Amygdala (tissue), 56 donors: ENCODE measurements at places on chromosomes 3 and 15.

- no peak for DNase-seq
Observed at GRCh38 chr15:70031261-70031660, 66.5 kb downstream of the TLE3 start.

GRCh38 chr3:60514866-60515265 is 736.4 kb downstream of the FHIT start:
- no peak for DNase-seq

GRCh38 chr3:94928921-94929320 is 866.1 kb downstream of the NSUN3 start:
- no peak for DNase-seq

DNA sequence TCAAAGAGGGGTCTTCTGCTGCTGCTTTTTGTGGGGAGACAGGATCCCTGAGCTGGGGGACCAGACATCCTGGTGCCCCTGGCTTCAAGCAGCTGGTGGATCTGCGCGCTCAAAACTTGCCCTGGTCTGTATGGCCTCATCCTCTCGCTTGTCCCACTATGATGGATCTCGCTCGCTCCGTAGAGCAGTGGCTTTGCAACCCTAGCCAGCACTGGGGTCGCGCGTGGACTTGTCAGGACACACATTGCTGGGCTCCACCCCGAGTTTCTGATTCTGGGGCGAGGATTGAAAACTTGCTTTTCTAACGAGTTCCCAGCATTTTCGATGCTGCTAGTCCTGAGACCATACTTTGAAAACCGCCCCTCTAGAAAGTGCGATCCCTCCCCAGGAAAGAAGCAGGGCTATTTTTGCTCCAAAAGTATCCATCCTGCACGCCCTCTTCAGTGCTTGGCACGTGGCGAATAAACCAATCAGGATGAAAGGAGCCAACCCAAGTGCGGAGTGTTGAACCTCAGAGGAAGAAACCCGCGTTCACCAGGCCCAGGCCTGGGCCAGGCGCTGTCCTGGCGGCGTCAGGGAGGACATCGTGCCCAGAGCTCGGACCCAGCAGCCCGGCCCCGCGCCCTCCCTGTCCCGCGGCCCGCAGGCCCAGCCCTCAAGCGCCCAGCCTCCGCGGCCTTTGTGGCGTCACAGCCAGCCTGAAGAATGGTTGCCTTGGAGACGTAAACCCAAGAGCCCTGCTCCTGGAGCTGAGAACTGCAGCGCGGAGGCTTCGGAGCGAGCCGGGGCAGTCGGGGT is at the start of gene CFAP100:
Gene CFAP100 (plus strand): TSS at position 731 of the 798 bp plus-strand sequence. CDS start 1,092 bp downstream, outside the sequence.
- no peak for DNase-seq

GRCh38 chr3:58366699-58367098 is 34.0 kb downstream of the PXK start:
- DNase-seq: no peak

- no peak for DNase-seq
Observed at GRCh38 chr3:122025296-122025695, 3.2 kb upstream of the ILDR1 start.

DNA sequence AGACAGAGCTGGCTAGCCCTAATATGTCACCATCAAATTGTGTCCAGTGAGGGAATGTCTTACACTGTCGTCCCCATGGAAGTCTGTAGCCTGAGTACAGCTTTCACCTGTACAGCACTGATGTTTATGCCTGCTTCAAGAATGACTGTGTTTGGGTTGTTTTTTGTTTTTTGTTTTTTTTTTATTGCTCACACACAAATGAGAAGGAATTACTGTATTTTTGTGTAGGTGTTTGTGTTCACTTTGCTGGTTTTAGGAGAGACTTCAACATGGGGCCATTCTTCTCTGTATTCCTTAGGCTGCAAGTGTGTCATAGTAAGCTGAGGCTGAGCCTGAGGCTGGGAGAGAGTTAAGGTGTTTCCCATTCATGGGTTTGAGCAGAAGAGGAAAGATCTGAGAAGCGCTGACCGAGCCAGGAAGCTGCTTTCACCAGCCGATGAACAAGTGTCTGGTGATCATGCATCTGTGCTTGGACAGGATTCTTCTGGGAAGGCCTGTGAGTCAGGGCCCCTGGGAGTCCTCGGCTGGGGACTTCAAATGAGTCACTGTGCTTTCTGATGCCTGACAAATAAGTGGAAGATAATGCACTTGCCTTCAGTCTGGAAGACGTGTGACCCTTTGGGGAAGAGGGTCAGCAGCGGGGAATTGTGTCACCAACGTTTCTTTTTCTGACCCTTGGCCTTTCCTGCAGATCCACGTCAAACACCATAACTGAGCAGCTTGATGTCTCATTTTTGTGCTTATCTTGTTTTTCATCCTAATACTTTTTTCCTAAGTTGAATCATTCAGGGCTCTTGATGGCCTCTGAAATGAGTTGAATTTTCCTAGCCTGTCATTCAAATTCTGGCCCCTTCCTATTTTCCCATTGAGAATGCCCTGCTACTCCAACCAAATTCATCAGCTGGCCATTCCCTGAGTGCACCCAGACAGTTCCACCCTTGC is 36.7 kb upstream of the ZBTB38 start:
- DNase-seq: no peak

DNA sequence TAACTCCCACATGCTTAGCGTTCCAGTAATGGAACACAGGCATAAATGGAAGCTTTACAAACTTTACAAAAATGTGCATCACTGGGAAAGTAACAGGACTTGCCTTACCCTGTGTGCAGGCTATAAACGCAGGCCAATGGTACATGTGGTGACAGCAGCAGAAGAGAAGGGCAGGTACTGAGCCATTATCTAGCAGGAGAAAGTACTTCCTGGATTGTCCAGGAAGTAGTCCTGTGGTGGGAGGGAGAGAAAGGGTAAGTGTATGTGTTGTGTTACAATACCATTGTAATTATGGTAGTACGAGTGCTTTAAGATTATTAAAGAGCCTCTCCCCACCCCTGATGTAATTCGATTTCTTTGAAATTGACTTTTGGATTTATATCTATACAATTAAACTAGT is 5.3 kb downstream of the ATP1B3 start:
- no peak for DNase-seq

DNA sequence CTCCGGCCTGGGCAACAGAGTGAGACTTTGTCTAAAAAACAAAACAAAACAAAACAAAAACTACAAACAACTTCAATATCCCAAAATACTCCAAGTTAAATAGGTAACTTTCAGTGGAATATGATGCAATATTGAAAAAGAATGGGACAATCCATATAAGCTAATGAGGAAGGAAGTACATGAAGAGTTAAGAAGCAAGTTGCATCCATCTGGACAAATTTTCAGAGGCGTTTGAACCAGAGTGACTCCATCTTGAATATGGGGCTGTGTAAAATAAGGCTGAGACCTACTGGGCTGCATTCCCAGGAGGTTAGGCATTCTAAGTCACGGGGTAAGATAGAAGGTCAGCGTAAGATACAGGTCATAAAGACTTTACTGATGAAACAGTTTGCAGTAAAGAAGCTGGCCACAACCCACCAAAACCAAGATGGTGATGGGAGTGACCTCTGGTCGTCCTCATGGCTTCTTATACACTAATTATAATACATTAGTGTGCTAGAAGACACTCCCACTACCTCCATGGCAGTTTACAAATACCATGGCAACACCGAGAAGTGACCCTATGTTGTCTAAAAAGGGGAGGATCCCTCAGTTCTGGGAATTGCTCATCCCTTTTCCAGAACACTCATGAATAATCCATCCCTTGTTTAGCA is 58.1 kb upstream of the LCTL start:
- DNase-seq: no peak

- DNase-seq: peak; percentile 11
Observed at GRCh38 chr3:354432-354831, 157.9 kb downstream of the CHL1 start.

DNA sequence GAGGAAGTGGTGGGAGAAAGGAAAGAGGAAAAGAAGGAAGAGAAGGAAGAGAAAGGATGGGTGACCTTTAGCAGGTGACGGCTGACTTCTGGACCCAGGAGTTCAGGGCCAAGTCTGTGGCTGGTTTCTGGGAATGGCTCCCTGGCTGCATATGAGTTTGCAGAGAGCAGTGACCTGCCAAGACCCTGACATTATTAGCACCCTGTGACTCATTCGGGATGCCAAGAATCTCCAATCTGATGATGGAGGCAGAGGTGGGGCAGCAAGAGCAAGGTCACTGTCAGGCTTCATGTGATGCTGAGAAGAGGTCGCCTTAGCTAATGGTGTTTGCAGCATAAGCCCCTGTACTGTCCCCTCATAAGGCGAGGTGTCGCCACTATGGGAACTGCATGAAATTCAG is 42.6 kb downstream of the MYZAP start:
- DNase-seq: no peak

DNA sequence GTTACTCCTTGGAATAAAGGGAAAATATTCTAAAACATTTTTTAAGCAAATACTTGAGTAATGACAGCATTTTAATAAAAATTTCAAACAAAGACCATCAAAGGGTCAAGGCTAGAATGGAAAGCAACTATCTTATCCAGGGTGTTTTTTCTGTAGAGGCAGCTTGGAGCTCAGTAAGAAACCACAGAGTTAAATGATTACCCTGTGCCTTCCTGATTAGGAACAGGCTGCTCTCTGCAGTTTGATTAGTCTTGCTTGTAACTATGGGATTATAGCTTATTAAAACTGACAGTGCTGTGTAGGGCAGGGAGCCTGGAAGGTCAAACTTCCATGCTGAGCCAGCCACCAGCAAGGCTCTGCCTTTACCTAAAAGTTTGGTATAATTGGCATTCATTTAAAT is 33.1 kb downstream of the QTRT2 start:
- DNase-seq: no peak

DNA sequence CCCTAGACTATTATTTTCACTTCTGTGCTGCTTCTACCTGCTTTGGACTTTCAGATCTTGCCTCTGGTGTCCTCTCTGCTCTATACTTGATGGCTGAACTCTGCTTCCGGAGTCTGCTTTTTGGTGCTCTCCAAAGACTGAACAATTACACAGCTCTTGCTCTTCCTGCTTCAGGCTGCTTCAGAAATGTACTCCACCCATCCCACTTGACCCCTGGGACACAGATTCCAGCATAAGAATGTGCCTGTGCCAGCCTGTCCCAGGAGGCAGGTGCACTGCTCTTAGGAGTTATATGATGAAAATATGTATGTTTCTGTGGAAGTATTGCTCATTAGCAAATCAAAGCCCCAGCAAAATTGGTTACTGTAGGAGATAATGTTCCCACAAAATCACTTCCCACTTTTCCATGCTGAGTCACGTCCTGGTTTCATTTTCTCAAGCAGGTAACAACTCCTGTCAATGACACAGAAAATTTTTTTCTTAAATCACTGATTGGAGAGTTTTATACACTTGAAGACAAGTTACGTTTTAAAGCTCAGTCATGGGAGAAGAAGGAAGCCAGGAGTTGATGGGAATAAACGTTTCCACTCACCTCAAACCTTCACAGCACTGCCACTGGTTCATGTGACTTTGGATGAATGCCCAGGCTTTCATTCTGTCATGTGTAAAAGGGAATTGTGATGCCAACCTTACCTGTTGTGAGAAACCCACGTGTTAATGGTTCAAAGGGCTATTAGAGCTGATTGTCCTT is 239.4 kb upstream of the ZPLD1 start:
- no peak for DNase-seq

DNA sequence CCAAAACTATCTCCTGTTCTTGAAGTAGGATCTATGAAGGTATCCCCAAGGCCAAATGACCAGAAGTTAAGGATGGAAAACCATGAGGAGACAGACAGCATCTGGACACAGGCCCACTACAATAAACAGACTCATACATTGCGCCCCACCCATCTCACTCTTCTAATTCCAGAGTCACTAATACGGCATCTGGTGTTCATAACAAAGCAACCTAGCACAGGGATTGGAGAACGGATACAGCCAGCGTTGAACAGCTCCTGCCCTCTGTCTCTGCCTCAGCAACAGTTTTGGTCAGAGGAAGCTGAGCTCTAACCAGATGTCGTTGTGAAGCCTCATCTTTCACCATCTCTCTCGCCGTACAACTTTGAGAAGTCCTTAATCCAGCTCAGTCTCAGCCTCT is 44.5 kb upstream of the CCDC80 start:
- DNase-seq: no peak

DNA sequence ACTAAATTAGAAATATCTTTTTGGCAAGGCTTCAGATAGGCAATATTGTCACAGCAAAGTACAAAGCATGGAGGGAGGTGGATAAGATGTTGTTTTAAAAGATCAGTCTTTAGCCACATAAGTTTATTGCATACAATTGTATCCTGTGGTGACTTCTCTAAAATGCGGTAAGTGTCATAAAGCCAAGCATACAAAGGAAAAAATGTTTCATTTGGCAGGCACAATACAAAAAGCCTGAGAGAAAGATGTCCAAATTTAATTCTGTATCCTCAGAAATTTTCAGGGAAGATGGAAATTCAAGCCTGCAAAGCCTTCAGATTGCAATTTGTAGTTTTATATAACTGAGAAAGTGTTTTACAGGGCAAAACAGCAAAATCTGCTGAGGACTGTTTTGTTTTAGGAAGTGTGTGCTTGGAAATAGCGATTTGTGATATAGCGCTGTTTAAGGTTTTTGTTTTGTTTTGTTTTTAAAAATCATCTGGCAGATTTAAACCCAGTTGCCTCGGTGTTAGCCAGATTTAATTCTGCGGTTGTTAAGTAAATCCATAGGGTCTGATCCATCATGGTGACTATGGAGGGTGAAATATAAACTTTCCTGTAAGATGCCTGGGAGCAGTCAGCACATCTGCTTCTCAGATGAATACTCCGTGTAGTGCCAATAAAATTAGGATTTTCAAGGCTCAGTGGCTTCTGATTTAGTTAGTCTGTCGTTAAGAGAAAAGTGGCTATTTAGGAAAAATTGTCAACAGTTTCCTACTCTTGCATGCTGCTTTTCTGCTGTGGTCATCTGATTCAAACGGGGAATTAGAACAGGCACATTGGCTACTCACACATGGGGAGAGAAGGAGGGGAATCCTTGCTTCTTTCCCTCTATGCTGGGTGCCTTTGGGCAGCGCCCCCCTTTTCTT is 8.0 kb downstream of the KAT2B start:
- DNase-seq: no peak

DNA sequence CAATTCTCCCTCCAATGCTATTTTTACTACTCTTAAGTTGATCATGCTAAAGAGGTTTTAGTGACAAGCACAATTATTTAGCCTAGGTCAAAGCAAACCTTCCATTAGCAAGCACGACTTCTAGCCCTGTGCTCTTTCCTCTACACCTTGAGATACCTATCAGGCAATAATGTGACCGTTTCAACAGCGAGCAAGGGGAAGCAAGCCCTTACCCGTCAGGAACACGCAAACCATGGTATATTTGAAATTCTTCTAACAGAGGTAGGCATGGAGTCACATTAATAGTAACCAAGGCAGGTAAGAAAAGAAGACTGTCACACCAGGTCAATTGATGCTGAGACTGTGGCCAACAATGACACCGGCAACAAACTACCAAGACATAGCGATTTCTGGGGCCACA is 68.9 kb upstream of the VGLL4 start:
- no peak for DNase-seq

DNA sequence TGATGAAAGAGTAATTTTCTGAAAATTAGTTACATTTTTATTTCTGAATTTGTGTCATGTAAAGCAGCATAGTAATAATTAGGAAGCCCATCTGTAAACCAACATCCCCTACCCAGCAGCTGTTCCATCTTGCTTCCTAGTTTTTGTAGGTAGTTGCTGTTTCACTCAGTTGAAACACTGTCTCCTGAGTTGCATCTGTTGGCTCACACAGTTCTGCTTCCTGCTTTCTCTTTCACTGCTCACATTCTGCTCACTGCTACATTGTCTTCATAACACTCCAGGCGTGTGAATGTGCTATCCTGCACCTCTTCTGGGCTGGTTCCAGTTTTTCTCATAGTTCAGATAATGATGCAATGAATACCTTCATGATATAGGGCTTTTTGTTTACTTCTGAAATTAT is 123.4 kb downstream of the EPHB1 start:
- no peak for DNase-seq

GRCh38 chr15:43492266-43492665 is 690 bp downstream of the TP53BP1 start:
- no peak for DNase-seq
